ENCODE measurements at places on chromosomes 12 and 14.

DNA sequence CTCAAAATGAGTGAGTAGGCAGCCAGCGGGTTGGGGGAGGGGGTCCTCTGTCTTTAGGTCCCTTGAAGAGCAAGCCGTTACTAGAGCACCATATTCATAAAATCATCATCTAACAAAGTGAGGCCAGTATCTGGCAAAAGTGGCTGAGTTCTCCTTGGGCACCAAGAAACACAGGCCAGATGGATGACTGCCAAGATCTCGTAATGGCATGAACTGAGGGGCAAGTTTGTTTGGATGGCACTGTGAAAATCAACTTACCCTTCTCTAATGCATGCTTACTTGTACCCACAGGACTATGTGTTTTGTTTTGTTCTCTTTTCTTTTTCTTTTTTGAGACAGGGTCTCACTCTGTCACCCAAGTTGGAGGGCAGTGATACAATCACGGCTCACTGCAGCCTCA lies 41.6 kb downstream of the GNPTAB start:
- no peak for DNase-seq

DNA sequence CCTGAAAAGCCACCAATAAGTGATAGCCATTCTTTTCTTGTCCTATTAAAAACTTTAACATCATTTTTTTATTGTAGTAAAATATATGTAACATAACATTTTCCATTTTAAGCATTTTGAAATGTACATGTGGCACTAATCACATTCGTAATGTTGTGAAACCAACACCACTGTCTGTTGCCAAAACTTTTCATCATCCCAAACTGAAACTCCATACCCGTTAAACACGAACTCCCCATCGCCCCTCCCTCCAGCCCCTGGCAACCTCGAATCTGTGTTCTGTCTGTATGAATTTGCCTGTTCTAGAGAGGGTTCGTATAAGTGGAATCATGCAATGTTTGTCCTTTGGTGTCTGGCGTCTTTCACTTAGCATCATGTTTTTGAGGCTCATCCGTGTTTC lies 75.9 kb downstream of the CCDC92 start:
- DNase-seq: peak; percentile 33

GRCh38 chr14:55600784-55601561 lies 21.0 kb downstream of the KTN1 start:
- DNase-seq: no peak

- DNase-seq: peak; percentile 18
Observed at GRCh38 chr12:43370263-43370662, 181.7 kb downstream of the ADAMTS20 start.

DNA sequence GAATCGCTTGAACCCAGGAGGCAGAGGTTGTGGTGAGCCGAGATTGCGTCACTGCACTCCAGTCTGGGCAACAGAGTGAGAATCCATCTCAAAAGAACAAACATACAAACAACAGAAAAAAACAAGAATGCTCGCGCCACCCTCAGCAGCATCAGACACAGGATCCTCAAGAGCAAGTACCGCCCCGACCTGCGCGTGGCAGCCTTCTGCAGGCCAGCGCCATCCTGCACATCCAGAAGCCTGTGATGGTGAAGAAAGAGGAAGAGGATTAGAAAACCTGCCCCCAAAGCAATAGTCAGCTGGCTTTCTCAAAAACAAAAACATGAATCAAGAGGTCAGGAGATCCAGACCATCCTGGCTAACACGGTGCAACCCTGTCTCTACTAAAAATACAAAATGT lies 30.0 kb upstream of the EID3 start:
- no peak for DNase-seq

GRCh38 chr12:39145175-39145999 lies 240.0 kb upstream of the CPNE8 start:
- no peak for DNase-seq

- no peak for DNase-seq
Observed at GRCh38 chr14:33674927-33675326, 275.9 kb downstream of the EGLN3 start.

DNA sequence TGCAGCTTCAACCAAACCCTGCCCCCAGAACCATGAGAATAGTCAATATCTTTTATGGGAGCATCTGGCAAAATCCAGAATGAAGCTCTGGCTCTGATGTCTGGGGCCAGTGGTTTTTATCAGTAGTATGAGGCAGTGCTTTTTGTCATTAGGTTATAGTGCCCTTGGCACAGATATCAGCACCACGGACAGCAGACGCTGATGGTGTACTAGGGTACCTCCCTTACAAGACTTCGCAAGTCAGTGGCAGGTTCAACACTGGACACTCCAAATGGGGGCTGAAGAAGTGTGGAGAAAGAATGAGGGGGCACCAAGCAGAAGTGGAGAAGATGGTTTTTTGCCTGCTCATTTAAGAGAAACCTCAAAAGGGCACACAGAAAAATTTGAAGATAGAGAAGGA lies 68.2 kb upstream of the E2F7 start:
- DNase-seq: no peak

GRCh38 chr12:128844031-128844635 lies 9.1 kb upstream of the GLT1D1 start:
- DNase-seq: no peak

GRCh38 chr12:75996861-75997447 lies 34.6 kb downstream of the PHLDA1 start:
- DNase-seq: no peak

DNA sequence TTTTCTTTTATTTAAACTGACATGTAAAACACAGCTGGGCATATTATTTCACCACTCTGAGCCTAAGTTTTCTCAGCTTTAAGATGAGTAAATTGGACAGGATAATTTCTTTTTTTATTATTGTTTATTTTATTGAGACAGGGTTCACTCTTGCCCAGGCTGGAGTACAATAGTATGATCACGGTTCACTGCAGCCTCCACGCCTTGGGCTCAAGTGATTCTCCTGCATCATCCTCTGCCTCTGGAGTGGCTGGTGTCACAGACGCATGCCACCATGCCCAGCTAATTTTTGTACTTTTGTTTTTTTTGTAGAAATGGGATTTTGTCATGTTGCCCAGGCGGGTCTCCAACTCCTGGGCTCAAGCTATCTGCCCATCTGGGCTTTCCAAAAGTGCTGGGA lies 12.7 kb downstream of the BMAL2 start:
- DNase-seq: no peak

GRCh38 chr14:68447581-68448251 lies 345.2 kb downstream of the ZFP36L1 start:
- no peak for DNase-seq

GRCh38 chr12:359091-359490 lies 30.0 kb downstream of the KDM5A start:
- no peak for DNase-seq

DNA sequence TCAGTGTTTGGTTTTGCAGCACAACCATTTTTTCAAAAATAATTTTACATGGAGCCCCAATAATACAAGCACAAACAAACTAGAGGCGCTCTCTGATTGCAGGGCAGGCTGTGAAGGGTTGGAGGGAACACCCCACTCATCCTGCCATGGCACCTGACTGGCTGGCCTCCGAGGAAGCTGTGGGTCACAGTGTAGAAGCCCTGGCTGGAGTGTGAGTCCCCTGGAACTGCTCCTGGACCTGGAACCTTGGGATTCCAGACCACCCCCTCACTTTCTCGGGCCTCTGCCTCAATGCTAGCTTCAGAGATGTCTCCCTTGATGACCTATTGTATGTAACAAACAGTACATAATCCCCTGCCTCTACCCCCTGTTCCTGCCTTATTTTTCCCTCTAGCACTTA lies 14.8 kb upstream of the SERPINA12 start:
- no peak for DNase-seq

DNA sequence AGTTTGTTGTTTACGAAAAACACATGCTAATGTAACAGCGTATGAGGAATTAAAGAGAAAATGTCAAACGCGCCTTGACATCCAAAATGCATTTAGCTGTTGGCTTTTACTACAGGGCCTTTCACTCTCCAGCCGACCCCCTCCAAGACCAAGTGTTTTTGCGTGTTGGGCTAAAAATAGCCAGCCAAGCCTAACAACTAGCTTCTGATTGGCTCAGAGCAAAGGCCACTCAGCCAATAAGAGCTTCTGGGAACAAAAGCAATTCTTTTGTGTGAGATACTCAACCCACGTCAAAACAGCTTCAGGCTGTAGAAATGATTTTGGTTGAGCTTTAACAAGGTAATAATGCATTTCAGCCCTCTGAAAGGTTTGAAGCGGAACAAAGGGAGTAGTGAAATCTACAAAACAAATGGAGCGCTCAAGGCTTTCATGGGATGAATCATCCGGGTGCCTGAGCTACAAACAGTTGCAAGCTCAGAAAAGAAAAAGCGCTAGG lies 198.7 kb upstream of the DCN start:
- peak; percentile 76 for DNase-seq

GRCh38 chr12:43655586-43655985 lies 103.0 kb downstream of the PUS7L start:
- no peak for DNase-seq

DNA sequence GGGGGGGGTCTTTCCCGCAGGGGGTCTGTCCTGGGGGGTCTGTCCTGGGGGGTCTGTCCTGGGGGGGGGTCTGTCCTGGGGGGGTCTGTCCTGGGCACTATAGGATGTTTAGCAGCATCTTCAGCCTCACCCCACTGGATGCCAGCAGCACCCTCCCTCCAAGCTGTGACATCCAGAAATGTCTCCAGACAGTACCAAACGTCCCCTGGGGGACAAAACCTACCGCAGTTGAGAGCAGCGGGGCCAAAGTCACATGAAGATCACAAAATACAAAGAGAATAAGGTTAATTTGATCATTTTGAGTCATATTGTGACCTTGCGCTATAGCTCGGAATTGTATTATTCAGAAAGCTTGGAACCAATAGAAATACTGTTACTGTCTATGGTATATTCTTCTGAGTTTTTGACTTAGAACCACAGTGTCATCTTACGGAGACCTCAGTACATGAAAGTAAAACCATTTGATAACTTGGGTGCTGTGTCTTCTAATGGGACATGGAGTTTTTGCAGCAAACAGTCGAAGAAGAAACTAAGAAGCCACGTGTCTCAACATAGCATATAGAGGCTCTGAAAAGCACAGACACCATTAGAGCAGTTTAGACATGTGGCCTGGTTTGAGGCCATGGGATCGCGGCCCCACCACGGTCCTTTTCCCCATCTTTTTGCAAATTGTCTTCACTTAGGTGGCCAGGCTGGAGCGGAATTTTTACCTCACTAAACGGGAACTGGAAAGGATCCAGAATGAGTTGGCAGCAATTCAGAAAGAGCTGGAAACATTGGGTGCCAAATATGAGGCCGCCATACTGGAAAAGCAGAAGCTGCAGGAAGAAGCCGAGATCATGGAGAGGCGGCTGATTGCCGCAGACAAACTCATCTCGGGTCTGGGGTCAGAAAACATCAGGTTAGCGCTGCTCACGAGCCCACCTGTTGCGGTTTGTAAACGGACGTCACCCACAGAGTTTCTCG lies 59.9 kb downstream of the CCDC92 start:
- no peak for DNase-seq

Data from AG04450 (cell line).